Hematopoietic multipotent progenitor cell treated with erythropoietin and hydrocortisone succinate and interleukin-3 and kit ligand, for 15 days (in vitro differentiated cells): ENCODE measurements at places on chromosomes 5 and 9.

- DNase-seq, result no peak
Observed at GRCh38 chr9:103397868-103398600, 402.9 kb downstream of the CYLC2 start.

DNA sequence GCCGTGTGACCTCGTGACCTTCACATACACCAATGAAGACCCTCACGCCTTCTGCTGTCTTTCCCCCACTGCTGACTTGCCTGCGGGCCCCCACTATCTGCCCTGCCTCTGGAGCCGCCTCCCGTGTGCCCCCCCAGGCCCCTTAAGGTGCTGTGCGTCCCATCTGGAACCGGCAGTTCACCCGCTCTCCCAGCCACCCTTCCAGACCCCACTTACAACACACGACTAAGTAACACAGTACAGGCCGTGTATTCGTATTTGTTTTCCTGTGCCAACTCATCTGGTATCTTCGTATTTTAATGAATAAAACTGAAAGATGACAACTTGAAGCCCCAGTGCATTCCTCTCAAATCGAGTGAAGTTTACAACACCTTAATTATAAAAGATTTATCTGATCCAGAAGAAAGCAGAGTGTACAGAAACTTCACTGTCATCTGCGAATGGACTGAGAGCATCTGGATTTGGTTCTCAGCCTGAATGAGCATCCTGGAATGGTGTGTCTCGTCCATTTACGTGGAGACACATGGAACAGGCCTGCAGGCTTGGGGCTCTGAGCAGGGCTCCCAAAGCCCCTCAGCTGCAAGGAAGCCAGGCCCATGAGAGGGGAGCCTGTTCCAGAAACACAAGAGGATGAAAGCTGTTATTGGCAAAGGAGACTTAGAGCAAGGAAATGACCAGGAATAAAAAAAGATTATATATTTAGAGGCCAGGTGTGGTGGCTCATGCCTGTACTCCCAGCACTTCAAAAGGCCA lies 21.9 kb upstream of the TERT start:
- no peak for DNase-seq

DNA sequence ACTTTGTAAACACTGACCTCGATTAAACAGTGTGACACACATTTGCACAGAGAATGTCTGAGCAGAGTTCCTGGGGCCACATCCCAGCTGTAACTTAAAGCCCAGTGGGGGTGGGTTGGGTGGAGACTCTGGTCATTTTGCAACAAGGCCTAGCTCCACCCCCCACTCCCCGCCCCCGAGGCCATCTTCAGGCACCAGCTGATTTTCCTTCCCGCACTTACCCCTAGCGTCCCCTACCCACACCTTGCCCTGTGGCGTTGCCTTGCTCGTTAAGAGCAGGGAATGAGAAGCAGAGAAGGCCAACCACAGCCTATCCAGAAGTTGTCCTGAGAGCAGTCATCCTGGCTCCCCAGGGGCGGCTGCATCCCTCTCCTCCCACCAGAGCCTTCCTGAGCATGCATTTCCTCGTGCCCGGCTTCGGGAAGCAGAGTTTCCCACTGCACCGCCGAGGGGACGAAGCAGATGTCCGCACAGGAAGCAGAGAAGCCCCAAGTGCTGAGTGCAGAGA lies 101.7 kb upstream of the SARDH start:
- no peak for DNase-seq

- DNase-seq, result no peak
Observed at GRCh38 chr5:29950416-29951145, 1242.9 kb upstream of the CDH6 start.

DNA sequence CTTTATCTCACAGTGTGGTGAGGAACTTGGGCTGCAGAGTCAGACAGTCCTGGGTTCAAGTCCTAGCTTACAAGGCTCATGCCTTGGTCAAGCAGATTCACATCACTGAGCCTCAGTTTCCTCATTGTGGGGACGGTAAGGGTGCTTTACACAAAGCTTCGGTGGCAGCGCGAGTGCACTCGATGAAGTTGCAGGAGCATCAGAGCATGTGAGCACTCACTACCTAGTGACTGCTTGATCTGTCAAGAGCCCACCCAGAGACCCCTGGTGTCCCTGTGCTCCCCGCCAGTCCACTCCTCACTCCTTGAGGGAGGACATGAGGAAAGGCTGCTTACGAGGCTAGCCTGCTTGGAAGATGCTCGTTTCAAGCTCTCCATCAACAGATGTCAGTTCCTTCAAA lies 56.2 kb upstream of the GARNL3 start:
- no peak for DNase-seq

- DNase-seq, result no peak
Observed at GRCh38 chr5:158055111-158055501, 196.2 kb upstream of the CLINT1 start.

GRCh38 chr9:31820426-31820825 lies 564.0 kb upstream of the ACO1 start:
- no peak for DNase-seq

- no peak for DNase-seq
Observed at GRCh38 chr9:125466411-125466810, 204.8 kb downstream of the GAPVD1 start.

DNA sequence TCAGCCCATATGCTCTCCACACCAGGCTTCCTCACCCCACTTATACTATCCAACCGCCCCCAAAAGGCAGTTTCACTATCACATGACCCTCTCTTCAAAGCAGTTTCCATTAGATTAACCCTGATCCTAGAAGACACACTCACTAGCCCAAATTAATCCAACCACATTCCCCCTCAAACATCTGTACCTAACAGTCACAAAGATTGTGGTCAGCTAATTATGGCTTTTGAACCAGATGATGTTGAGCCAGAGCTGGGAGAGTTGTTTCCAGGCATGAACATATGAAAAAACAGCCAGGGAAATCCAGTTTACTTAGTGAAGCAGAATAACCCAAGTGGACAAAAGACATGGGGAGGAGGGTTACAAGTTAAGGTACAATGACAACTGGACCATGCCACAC lies 131.2 kb downstream of the SPOCK1 start:
- DNase-seq, result no peak

DNA sequence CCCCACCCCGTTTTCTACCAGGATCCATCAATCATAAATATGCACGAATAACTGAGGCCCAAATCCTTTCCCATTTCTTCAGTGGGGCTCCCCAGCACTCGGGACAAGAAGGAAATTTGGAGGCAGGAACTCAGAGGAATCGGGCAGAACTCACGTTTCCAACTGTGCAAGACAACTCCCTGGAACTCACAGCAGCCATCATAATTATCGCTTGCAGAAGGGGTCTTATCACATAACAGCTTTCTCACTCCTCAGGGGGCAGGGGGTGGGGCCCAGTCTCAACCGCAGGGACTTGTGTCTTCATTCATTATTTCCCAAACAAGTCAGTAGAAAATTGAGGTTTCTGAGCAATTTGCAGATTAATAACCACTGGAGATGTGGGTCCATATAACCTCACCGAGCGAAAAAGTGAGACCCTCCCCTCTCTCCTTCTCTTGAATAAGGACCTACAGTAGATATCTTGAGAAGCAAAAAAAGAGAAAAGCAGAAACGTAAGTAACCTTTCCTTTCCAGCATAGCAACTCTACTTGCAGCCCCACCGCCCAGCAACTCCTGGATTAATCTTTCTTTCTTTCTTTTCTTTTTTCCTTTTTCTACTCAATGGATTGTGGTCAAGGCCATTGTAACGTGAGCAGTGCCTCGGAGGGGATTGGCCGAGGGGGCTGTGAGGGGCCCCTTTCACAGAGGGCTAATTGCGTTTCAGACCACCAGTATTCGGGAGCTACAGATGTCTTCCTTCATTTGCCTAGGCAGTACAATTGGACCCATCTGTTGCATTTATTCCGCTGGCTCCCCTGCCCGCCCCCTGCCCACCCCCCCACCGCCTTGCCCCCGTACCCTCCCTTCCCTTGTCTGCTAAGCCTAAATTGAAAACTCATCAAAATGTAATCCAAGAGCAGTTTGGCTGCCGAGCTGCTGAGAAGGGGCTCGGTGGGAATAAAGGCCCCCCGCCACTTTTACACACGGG lies 24.7 kb upstream of the TIFAB start:
- DNase-seq, result peak; percentile 68
